ENCODE measurements at places on chromosomes 6 and 20. TPM values are rescaled to one million over a fixed set of nuclear protein-coding genes. Genes with fewer than 3 reads are reported as not detected.

The TREM2 gene
- polyA plus RNA-seq: not detected

The OR2J2 gene
- not detected for polyA plus RNA-seq

The AURKA gene
- polyA plus RNA-seq: 0.50 TPM

The ZFP57 gene
- polyA plus RNA-seq: 1.8 TPM

The ETV7 gene
- 0.70 TPM for polyA plus RNA-seq

The IL17F gene
- 0.34 TPM for polyA plus RNA-seq

The SMLR1 gene
- polyA plus RNA-seq: not detected

The ANKRD66 gene
- not detected for polyA plus RNA-seq

The TNFRSF21 gene
- not detected for polyA plus RNA-seq

The PLCB1 gene
- 1.4 TPM for polyA plus RNA-seq

The FOXC1 gene
- not detected for polyA plus RNA-seq

The LHFPL5 gene
- polyA plus RNA-seq: not detected

The SIRPB2 gene
- polyA plus RNA-seq: not detected

The SIRPG gene
- polyA plus RNA-seq: 187 TPM

The GPX5 gene
- not detected for polyA plus RNA-seq

The IGF2R gene
- polyA plus RNA-seq: 13.6 TPM

The MYLK2 gene
- not detected for polyA plus RNA-seq

The ADGB gene
- not detected for polyA plus RNA-seq

The DEFB124 gene
- polyA plus RNA-seq: not detected

The NKX2-2 gene
- not detected for polyA plus RNA-seq

The FNDC11 gene
- not detected for polyA plus RNA-seq

The HDDC2 gene
- 119 TPM for polyA plus RNA-seq

The CST2 gene
- not detected for polyA plus RNA-seq

The ZBP1 gene
- 10.9 TPM for polyA plus RNA-seq

The C6orf15 gene
- polyA plus RNA-seq: not detected

The OR2H1 gene
- polyA plus RNA-seq: not detected

The RARS2 gene
- 27.1 TPM for polyA plus RNA-seq

The PRSS16 gene
- polyA plus RNA-seq: not detected

The DUSP15 gene
- polyA plus RNA-seq: not detected

The HLA-DRB1 gene
- polyA plus RNA-seq: 1.1 TPM

The RAET1E gene
- not detected for polyA plus RNA-seq

The PHACTR2 gene
- polyA plus RNA-seq: 8.8 TPM

The EFCAB8 gene
- polyA plus RNA-seq: not detected

The POM121L2 gene
- polyA plus RNA-seq: not detected

The CCM2L gene
- not detected for polyA plus RNA-seq

The RAB44 gene
- not detected for polyA plus RNA-seq
